ENCODE measurements at places on chromosomes 4 and X. TPM values are rescaled to one million over a fixed set of nuclear protein-coding genes. Genes with fewer than 3 reads are reported as not detected.

DNA sequence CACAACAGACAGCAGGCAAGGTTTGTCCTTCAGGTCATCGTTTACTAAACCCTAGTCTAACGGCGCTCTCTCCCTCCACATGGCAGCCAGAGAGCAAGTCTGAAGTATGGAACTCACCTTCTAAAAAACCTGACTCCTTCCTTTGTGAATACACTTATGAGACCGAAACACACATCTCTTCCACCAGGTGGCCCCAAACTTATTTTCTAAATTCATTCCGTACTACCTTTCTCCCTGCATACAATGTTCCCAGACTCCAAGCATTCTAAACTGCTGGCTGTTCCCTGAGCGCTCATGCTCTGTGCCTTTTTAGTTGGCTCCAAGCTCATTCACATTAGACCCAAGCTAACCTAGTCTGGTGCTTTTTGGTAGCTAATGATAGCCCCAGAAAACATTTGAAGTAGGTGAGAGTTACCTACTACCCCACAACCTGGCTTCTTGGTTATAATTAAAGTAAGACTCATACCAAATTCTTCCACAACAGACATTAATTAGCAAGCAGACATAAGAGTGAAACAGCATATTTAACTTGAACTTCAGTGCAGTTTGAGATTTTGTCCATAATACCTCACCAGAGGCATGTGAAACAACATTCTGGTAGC is 67.6 kb upstream of the DCLK2 start:
- H3K36me3 ChIP-seq = no peaks in the 10 kb centered on the region
- H3K4me3 ChIP-seq = no peak overlapping the region
- no peaks in the 10 kb centered on the region for H3K4me1 ChIP-seq
- DNase-seq = peak; percentile 35
- H3K27ac ChIP-seq = no peak overlapping the region

GRCh38 chr4:56511098-56511497 is 5.5 kb downstream of the ARL9 start:
- no peak overlapping the region for H3K27ac ChIP-seq
- no peaks in the 10 kb centered on the region for H3K27me3 ChIP-seq
- H3K4me3 ChIP-seq = no peak overlapping the region

DNA sequence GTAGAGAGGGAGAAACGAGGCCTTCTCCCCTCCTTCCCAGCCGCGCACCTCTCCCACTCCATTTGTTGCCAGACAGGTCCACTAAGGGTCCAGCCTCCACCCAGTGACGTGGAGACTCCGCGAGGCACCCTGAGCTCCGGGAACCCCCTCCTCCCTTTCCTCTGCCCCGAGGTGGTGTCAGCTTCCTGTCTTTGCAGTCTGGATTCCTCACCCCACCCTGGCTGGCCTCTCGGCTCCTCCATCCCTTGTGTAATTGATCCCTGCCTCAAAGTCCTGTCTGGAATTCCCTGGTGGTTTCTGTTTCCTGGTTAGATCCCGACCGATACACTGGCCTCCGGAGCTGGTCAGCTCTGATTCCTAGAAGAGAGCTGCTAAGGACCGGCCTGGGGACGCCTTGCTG is 105.9 kb upstream of the SCOC start:
- H3K36me3 ChIP-seq = no peaks in the 10 kb centered on the region
- H3K27ac ChIP-seq = no peak overlapping the region
- no peak for DNase-seq
- no peak overlapping the region for H3K4me3 ChIP-seq

Gene TLL1
- total RNA-seq = 1.5 TPM

Gene ATP2B3
- not detected for total RNA-seq
